ENCODE measurements at places on chromosomes 4 and X.

DNA sequence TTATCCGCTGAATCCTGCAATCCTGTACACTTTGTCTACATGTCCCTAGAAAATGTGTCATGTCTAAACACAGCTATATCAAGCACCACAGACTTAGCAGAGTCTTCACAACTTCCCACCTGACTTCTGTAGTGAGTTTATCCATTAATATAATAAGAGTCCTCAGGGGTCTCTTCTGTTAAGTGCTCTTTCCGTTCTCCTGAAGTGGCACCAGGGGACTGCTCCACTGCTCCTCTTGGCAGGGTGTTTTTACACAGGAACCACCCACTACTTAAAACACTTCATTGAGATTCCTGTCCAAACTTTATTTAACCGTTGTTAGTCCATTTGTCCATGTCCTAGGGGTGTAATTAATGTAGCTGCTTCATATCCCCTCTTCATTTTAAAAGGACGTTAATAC lies 1000.4 kb downstream of the STPG2 start:
- no peak for DNase-seq

DNA sequence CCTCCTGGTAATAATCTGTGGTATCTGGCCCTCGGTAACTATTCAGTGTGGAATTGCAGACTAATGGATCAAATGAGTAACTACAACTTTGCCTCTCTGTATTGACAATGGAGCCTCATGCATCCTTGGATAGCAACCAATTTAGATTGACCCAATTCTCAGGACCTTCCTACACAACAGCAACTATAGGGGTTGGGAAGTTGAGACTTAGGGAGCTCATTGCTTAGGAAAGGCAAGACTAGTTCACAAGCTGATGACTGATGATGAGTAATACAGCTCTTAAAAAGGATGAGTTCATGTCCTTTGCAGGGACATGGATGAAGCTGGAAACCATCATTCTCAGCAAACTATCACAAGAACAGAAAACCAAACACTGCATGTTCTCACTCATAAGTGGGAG lies 47.5 kb upstream of the KLHL13 start:
- DNase-seq: no peak

DNA sequence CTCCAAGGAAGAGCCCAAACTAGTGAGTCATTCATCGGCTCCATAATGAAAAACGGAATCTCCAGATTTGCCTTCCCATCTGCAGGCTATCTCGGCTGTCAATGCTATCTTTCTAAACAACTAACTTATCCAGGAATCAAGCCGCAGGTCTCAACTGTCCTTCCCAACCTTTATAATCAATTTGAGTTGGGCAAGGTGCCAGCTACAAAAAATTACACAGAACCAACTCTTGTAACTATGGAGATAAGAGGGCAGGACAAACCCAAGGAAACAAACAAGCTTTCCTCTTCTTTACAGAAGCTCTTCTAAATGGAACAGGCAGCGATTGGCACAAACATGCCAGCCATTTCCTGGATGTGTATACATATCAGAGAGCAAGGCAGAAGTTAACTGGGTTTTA lies 61.2 kb upstream of the RAI2 start:
- DNase-seq: no peak

DNA sequence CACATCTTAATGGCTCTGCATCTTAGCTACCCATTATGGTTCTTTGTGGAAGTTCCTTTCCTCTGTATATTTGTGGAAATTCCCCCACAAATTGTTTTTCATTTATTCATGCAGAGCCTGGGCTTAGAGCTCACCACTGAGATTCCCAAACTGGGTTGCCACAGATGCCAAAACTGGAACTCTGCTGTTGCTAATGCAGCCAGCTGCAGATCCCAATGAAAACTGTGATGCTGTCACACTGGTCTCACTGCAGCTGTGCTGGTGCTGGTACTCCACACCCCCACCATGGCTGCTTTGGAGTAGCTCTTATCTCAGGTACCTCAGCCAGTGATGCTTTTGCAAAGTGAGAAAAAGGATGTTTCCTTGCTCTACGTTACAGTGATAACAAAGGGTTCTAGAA lies 87.7 kb downstream of the DCK start:
- DNase-seq: no peak

DNA sequence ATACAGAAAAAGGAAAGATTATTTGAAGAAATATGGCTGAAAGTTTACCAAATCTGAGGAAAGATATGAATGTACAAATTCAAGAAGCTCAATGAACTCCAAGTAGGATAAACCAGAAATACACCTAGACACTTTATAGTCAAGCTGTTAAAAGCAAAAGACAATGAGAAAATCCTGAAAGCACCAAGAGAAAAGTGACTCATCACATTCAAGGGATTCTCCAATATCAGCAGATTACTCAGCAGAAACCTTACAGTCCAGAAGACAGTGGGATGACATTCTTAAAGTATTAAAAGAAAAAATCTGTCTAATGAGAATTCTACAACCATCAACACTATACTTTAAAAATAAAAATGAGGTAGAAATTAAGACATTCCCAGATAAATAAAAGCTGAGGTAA lies 223.8 kb upstream of the ZCCHC13 start:
- DNase-seq: no peak

GRCh38 chrX:8672176-8672575 lies 59.8 kb downstream of the ANOS1 start:
- no peak for DNase-seq

DNA sequence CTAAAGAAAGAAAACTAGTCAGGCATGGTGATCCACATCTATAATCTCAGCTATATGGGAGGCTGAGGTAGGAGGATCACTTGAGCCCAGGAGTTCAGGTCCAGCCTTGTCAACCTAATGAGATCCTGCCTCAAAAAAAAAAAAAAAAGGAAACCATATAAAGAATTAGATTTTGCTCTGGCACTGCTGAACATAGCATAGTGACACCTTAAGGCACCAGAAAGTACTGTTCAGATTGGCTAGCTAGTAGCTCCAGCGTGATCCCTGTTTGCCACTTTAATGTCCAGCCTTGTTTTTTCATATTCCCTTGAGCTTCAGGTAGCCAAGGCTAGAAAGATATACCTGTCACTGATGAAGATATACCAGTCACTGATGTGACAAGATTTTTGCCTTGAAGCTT lies 34.1 kb downstream of the EXOC1 start:
- no peak for DNase-seq

- no peak for DNase-seq
These were observed 108.1 kb downstream of the ATG4A start for GRCh38 chrX:108199691-108200090.

DNA sequence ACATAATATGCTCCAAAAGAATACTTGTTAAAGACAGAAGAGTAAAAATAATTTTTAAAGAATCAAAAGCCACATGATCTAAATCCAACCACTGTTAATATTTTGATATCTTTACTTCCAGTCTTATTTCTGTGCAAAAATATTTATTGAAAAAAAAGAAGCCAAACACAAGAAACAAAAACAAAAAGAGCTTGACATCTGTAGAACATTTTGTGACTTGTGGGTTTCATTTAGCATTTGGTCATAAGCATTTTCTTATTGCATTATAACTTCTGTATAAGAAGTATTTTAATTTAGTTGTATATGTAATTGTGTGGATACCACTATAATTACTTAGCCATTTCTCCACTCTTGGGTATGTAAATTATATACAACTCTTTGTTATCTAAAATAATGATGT lies 63.1 kb downstream of the DIPK2B start:
- no peak for DNase-seq

GRCh38 chrX:85309717-85310116 lies 65.9 kb downstream of the ZNF711 start:
- no peak for DNase-seq

DNA sequence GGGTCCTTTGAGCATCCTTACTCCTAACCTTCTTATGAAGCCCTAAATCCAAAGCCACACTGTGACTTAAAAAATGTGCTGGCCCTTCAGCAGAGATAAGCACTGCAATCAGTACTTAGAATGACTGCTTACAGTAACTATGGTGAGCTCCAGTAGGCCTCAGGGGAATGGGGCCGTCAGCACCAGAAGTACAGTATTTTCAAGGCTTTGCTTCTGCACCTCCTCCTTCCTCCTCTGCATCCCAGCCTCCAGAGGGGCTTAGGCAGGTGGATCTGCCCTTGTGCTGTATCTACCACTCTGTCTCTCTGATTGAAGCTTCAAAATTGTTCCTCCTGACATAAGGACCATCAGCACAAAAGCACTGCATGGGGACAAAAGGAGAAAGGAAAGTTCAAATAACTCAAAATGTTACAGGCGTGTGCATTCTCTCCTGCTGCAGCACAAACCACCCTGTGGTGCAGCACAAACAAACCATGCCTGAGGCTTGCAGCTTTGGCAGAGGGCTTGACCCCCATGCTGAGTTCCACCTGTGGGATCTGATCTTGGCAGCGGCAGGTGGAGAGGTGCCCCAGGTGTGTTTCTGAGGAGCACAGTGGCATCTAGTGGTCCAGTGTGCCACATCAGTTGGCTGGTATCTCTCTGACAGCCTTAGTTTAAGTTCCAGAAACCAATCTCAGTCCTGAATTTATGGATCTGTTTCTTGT lies 164.7 kb downstream of the SOWAHB start:
- DNase-seq: no peak

- DNase-seq: no peak
These were observed 190.2 kb downstream of the SCFD2 start for GRCh38 chr4:53175640-53176039.

GRCh38 chr4:105558277-105558676 lies 5.9 kb downstream of the ARHGEF38 start:
- no peak for DNase-seq

DNA sequence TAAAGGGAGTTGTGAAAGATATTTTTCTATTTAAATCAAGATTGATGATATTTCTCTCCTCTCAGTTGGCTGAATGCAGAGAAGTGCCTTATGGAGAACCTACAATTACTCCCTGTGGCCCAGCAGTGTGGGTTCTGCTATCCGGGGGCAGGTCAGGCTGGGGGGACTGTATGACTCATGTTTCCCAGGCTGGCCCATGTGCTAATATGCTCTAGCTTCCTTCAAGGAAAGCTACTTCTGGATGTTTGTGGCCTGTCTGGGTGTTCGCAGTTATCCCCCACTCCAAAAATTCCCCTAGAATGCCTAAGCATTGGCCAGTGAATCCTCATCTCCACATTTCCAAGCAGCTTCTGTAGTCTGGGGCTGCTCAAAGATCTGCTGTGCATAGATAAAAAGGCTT lies 58.9 kb upstream of the SPP1 start:
- no peak for DNase-seq

GRCh38 chr4:156710365-156711192 lies 261.0 kb downstream of the PDGFC start:
- no peak for DNase-seq

- DNase-seq: no peak
These were observed 28.7 kb downstream of the DOK7 start for GRCh38 chr4:3491681-3492405.

DNA sequence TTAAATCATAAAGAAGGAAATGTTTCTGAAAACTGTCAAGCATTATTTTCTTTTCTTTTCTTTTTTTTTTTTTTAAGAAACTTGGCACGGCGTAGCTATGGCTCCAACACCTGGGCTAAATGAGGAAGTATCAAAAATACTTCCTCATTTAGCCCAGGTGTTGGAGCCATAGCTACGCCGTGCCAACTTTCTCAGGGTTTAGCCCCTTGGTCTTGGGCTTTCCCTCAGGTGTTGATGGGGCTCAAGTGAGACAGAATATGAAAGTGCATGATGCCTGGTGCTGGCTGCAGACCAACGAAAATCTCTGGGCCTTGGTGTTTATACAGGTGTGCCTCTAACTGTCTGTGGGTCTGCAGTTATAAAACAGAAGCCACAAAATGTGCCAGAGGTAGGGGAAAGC lies 132.7 kb downstream of the ARHGAP24 start:
- DNase-seq: no peak

GRCh38 chr4:187903700-187904099 lies 91.9 kb upstream of the ZFP42 start:
- DNase-seq: no peak

- DNase-seq: peak; percentile 96
These were observed at the start of gene TADA2B for GRCh38 chr4:7043284-7044136. Gene TADA2B (plus strand): TSS chr4:7043372. CDS start chr4:7043580, 208 bp downstream.

- DNase-seq: no peak
These were observed 841 bp downstream of the ACOT9 start for GRCh38 chrX:23742174-23742696.

DNA sequence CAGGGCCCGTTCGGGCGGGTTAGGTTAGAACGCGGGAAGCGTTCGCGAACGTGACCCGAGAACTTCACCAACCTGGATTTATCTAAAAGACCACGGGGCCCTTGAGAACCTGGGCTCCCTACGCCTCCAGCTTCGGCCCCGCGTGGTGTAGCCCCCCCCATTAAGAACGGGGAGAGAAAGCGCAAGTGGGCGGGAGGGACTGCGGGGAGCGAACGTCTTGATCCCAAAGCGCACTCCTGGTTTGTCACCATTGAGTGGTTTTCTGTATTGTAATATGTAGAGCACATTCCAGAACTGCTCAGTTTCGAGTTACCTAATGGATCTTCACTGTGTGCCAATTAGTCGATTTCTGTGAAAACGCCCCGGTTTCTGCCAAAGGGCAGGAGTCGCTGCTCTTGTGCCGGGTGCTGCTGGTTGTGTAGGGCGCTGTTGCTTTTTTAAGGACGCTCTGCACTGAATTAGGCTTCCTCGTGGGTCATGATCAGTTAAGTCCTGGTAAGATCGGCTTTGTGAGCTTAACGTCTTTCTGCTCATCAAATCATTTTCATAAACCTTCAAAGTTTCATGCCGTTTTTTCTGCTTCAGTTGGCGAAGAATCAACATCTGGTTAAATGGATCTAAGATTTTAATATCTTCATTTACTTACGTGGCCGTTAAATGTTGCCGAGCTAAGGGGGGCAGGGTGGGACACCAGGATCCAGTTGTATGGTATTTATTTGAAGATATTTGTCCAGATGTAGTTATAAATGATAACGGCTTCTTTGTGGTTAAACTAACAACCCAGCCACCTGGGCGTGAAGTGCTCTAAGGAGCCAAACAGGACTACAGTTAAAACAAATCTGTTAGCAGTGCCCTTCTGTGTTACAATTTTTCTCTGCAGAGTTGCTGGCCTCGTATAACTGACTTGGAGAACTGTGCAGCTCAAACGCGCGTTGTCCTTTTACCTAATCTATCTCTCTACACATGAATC lies 809 bp downstream of the MND1 start:
- DNase-seq: peak; percentile 52

GRCh38 chrX:15158736-15159406 lies 111.0 kb downstream of the ASB9 start:
- DNase-seq: peak; percentile 8

- no peak for DNase-seq
These were observed 67.3 kb downstream of the PDLIM5 start for GRCh38 chr4:94519019-94519418.

All from activated T-cell treated with anti-CD3 and anti-CD28 coated beads for 48 hours (primary cell).